ENCODE measurements at places on chromosomes 5 and 9.

DNA sequence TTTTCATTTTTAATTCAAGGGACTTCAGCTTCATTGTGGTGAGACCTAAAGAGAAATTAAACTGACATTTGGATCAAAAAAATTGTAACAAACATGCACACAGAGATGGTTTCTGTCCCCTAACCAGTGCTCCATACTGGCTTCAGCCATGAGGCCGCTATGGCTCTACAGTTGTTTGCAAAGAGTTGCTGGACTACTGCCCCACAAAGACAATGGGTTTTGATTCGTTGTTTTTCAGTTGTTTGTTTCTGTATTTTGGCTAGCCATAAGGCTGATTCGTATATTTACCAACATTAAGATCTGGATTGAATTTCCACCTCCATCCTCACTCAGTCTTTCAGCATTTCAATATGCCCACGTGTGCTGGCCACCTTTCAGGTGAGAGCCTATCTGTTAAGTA, 163.7 kb upstream of the KIF2A start:
- DNase-seq = no peak

GRCh38 chr5:43773478-43773844, 170.5 kb downstream of the NNT start:
- DNase-seq = no peak

DNA sequence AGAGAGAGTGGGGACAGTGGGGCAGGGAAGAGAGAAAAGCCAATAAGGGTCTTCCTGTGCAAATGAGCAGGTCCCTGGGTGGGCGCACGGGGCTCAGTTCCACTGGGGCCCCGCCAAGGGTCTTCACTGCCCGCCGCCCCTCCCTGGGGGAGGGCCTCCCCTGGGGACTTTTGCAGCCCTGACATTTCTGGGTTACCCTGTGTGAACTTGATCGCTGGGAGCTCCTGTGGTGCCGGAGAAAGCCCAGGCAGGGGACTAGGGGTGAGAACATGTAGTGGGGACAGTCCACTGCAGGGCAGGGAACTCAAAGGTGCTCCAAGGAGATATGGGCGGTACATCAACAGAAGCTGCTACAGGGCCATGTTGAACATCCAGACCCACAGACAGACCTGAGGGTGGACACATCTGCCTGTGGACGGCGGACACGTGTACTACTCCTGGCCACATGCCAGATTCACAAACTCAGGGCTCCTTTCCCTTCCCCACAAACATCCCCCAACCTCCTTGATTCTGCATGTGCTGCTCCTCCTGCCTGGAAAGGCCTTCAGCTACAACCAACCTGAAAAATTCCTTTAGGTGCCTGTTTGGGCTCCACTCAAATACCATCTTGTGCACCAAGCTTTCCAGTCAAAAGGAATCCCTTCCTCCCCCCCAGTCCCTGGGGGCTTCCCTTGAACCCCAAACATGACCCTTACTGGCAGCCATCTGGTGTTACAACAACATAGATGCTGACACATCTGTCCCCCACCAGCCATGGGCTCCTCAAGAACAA, 43.0 kb upstream of the NEK6 start:
- peak; percentile 12 for DNase-seq

DNA sequence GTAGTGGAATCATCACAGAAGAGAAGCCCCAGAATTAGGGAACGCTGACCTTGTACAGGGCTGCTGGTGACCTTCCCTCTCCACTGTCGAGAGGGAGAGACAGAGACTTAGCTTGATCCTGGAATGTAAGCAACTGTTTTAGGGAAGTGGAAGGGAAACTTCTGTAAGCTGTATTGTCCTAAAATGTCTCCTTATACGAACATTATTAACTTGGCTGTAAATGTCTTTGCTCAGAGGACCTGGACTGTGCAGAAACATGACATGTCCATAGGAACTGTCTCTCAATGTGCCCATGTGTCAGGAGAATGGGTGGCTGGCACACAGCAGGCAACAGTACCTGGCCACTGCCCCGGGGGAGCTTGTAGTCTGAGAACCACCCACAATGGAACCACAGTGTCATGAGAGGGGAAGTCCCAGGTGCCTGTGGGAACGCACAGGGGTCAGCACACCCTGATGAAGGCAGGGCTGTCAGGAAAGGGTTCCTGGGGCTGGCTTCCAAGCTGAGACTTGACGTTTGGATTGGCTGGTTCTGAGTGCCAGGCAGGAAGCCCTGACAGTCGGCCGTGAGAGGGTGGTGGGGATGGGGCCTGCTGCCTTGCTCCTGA, 34.0 kb downstream of the DAP start:
- peak; percentile 26 for DNase-seq

DNA sequence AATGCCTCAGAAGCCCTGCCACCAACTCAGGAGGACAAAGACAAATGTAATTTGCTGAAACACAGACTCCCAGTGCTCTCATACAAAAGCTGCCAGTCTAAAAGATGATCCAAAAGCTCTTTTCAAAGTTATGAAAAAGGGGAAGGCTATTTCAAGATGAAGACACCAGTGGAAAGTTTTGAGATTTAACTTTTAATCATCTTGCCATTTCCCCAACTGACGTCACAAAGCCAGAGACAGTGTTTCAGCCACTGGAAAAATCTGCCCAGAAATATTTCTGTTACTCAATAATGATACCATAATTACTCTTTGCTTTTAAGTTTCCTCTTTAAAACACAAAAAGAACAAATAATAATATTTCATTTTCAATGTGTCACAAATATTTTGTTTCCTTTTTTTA, 20.9 kb downstream of the ENG start:
- DNase-seq = no peak

- no peak for DNase-seq
These were observed 377.4 kb downstream of the PTPRD start for GRCh38 chr9:10235376-10235775.

- no peak for DNase-seq
These were observed 112.6 kb downstream of the CACNA1B start for GRCh38 chr9:137989999-137990715.

DNA sequence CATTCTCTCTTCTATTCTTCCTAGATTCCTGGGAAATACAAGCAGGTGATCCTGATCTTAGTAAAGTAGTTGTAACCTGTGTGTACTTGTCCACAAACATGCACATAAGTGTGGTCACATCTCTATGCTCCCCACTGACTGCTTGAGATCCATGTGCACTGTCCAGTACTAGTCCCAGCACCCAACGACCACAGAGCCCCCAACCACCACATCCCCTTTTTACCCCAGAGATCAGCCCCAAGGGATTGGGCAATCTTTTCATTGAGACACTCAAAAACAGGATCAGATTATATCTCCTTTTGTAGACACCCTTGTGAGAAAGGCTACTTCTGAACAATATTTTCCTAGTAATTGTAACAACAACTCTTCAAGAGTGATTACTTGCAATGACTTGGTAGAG, 240.6 kb downstream of the ACTL7B start:
- no peak for DNase-seq

- DNase-seq = no peak
These were observed 74.5 kb downstream of the ADAMTS12 start for GRCh38 chr5:33817301-33817700.

- no peak for DNase-seq
These were observed 3.3 kb upstream of the SNX24 start for GRCh38 chr5:122842016-122842580.

DNA sequence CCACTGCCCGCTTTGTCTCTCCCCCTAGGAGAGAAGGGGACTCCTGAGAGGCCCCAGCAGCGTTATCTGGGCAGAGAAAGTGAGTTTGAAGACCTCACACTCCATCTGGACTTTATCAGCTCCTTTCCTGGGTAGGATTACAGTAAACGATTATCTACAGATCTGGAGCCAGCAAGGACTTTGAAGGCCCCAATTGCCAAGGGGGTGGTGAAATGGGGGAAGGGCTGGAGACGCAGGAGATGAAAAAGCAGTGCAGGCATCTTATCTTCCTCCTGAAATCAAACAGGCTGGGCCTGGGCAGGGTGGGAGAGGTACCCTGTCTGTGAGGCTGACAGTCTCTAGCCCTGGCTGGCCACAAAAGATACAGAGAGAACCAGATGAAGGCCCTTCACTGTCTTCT, 105.8 kb upstream of the MSX2 start:
- no peak for DNase-seq

GRCh38 chr9:91913986-91914385, 36.0 kb downstream of the ROR2 start:
- DNase-seq = no peak

DNA sequence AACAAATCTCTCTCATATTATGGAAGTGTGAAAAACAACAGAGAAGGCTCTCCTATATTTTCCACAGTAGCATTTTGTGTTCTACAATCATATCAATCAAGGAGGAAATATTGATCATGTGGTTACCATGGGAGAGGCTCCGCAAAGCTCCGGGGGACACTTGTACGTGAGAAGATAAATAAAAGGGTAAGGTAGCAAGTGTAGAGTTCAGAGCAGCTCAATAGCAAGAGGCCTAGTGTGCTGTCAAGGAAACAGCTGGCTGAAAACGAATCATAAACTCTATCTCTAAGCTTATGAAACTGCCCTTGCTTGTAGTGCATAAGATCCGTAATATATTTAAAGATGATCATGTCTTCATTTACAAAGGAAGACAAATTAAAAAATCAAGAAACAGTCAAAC, 57.5 kb downstream of the CDH18 start:
- DNase-seq = no peak

GRCh38 chr5:59287361-59287760, 606.2 kb downstream of the PDE4D start:
- DNase-seq = no peak

DNA sequence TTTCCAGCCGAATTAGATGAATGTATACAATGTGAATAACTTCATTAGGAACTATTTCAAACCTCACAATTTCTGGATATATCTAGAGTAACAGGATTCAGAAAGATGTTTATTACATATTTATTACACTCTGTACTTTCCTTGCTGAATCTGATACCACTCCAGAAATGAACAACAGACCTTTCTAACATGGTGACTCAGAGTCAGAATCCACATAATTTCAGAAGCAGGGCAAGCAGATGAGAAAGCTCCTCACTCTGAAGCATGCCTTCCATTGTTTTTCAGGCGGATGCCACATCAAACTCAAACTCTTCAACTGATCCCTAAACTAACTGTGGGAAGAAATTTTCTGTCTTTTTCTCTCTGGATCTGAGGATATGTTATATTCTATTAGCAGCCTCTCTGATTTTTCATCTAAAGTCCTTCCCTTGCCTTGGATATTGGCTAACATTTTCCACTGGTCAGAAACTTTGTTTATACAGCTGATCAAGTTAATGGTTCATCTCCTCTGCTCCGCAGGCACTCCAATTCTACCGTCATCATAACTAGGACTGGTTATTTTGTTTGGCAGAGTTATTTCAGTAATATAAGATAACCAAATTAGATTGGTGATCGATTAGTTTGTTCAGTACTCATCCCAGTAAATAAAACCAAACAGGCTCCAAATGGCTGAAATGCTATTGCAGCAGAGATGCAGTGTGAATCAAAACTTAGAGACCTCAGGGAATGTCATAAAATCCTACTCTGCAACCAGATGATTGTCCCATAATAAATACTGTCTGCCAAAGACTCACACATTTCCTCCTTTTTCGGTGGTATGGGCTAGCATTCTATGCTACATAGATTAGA, 556.0 kb downstream of the EBF1 start:
- no peak for DNase-seq

DNA sequence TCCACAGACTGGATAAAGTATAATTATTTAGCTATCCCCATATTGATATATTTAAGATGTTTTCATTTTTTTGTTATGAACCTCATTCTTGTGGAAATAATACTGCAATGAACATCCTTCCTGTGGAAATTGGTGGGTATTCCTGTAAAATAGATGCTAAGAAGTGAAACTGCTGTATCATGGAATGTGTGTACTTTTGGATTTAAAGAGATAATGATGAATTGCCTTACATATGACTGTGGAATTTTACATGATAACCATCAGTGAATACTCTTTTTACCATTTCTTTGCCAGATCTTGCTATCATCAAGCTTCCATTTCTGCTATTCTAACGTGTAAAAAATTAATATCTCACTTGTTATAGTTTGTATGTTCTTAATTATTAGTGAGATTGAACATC, 847.9 kb downstream of the EFNA5 start:
- DNase-seq = no peak

All from breast epithelium (tissue), 4 donors.